Tibial artery (tissue), 4 donors: ENCODE measurements at places on chromosomes 16 and 17.
A peak's percentile ranks its signal among the peaks of the same experiment; 100 is the strongest.

DNA sequence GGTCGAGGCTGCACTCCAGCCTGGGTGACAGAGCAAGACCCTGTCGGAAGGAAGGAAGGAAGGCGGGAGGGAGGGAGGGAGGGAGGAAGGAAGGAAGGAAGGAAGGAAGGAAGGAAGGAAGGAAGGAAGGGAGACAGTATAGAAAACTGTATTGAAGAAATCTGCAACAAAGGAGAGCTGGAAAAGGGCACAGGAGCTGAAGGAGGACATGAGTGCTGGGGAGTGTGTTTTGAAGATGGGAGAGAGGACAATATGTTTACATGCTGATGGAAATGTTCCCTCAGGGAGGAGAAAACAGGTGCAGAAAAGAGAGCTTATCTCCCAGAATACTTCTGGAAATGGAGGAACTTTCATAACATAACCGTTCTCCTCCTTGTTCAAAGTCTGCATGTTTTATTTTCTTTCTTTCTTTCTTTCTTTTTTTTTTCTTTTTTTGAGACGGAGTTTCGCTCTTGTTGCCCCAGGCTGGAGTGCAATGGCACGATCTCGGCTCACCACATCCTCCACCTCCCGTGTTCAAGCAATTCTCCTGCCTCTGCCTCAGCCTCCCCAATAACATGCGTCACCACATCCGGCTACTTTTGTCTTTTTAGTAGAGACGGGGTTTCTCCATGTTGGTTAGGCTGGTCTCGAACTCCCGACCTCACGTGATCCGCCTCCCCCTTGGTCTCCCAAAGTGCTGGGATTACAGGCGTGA is 2.7 kb upstream of the HAP1 start:
- no peaks in the 10 kb centered on the region for H3K36me3 ChIP-seq
- no peak for DNase-seq
- H3K4me3 ChIP-seq = no peak overlapping the region
- peaks cover 16% of the 10 kb centered on the region for H3K4me1 ChIP-seq

GRCh38 chr17:56676810-56677209 is 83.3 kb downstream of the NOG start:
- no peak overlapping the region for H3K4me3 ChIP-seq
- H3K4me1 ChIP-seq = no peaks in the 10 kb centered on the region
- no peak for DNase-seq
- H3K27me3 ChIP-seq = no peaks in the 10 kb centered on the region
- no peaks in the 10 kb centered on the region for H3K36me3 ChIP-seq

DNA sequence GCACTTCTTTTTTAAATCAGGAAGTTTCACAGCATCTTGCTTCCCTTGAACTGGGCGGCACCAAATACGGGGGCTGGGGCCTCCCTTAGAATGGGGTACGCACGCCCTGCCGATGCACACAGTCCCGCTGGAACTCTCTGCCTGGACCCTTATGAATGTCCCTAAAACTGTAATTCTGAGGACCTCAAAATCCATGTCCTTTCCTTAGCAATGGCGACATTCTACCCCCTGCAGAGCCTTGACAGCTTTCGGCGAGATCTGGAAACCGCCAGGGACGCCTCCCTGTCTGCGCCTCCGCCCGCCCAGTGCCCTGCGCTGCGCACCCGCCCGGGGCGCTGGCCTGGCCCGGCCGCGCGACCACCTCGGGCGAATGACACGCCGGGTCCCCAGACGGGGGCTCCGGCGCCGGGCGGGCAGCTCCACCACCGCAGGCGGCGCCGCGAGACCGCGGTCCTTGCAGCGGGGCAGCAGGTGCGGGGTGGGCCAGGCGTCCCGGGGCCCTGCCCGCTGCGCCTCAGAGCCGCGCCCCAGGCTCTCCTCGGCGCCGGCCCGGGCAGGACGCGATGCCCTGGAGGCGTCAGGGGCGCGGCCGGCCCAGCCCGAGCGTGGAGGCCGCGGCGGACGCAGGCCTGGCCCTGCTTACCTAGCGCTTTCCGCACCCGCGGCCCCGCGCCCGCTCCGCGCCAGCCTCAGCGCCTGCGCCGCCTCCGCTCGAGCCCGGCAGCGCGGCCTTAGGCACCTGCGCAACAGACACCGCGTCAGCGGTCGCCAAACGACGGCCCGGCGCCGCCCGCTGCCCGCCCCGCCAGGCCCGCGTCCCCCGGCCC is 548 bp downstream of the HAGH start:
- peak overlapping the region; percentile 74 for H3K4me3 ChIP-seq
- peaks cover 22% of the 10 kb centered on the region for H3K36me3 ChIP-seq
- peak; percentile 75 for DNase-seq
- H3K27ac ChIP-seq = peak overlapping the region; percentile 77
- peaks cover 53% of the 10 kb centered on the region for H3K4me1 ChIP-seq
- H3K27me3 ChIP-seq = no peaks in the 10 kb centered on the region

- H3K27me3 ChIP-seq = no peaks in the 10 kb centered on the region
- no peaks in the 10 kb centered on the region for H3K36me3 ChIP-seq
- H3K27ac ChIP-seq = no peak overlapping the region
- DNase-seq = no peak
- H3K4me3 ChIP-seq = no peak overlapping the region
Observed at GRCh38 chr17:6305613-6306360, 129.1 kb downstream of the AIPL1 start.
